SK-N-SH (cell line): ENCODE measurements at places on chromosomes 3 and 15. TPM values are rescaled to one million over a fixed set of nuclear protein-coding genes. Genes with fewer than 3 reads are reported as not detected.

The ITPKA gene
- polyA plus RNA-seq, result 1.0 and 2.2 TPM in 2 replicates

The IL12A gene
- polyA plus RNA-seq, result 0.97 and 1.9 TPM in 2 replicates

The PTX3 gene
- polyA plus RNA-seq, result 208 and 248 TPM in 2 replicates

DNA sequence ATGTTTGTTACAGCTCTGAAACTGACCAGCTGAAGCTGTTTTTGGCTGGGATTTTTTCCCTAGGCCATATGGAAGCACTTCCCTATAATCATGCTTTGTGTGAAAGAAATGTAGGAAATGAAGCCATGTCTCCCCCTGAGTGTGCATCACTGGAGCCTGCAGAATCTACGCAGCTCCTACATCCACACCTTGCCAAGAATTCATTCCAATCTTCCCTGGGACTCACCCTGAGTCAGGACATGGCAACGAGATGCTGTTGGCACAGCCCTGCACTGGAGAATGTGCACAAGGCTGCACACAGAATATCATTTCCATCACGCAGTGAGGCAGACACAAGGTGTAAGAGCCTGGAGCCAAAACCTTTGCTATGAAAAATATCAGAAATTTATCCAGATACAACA lies 189.5 kb downstream of the ADAMTSL3 start:
- no peak for DNase-seq

DNA sequence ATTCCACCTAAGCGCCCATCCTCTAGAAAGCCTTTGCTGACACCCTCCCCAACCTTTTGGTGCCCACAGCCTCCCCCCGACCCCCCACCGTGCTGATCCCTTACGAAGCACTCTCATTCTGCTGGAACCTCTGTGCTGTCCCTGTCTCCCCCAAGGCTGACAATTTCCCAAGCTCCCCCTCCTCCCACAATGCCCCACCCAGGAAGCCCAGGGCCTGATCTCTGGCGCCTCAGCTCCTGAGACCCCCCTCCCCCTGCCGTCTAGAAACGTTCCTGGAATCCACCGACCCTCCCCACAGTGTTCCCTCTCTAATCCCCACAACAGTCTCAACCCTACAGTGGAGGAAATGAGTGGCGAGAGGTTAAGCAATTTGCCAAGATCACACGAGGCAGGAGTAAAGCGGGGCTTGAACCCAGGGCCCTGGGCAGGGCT lies 18.3 kb downstream of the MYL3 start:
- DNase-seq, result peak; percentile 55

DNA sequence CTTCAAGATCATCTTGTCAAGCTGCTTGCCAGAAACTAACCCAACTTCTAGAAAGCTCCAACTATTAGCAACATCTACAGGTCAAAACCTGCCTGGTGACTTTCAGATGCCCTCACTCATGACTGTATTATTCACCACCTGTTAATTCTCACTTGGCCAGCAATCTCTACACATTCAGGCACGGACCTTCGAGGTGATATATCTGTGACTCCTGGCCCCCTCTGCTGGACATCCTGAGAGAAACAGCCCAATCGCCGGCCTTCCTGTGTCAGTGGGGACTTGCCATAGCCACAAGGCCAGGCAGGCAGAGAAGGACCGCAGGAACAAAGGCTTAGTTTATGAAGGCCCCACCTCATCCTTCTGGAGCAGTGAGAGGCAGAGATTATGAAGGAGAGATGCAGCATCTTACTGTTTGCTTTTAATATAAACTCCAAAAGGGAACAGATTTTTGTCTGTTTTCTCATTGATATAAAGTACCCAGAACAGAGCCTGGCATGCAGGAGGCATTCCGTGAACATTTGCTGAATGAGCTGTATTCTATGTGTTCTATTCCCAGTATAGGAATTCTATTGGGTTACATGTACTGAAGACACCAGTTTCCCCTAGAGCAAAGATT lies 24.4 kb upstream of the OCA2 start:
- DNase-seq, result peak; percentile 87

DNA sequence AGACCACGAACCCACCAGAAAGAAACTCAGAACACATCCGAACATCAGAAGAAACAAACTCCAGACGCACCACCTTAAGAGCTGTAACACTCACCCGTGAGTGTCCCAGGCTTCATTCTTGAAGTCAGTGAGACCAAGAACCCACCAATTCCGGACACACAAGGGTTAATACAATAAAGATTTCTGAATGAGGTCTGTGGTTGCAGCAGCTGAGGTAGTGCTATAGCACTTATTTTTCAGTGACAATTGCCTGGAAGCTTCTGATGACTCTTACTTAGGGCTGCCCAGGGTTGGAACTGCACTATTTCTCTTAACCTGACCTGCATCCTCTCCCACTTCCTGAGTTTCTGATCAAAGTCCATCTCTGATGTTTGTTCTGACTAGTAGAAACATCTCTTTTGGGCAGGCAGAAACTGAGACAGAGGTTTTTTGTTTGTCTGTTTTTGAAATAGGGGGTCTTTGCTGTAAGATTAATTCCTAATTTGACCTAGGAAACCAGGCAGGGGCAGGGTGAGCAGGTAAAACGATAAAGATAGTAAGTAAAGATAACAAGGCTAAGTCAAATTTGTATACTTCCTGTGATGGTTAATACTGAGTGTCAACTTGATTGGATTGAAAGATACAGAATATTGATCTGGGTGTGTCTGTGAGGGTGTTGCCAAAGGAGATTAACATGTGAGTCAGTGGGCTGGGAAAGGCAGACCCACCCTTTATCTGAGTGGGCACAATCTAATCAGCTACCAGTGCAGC lies 169.1 kb downstream of the GAP43 start:
- DNase-seq, result no peak

GRCh38 chr3:131543714-131544113 lies 40.9 kb upstream of the MRPL3 start:
- DNase-seq, result no peak

DNA sequence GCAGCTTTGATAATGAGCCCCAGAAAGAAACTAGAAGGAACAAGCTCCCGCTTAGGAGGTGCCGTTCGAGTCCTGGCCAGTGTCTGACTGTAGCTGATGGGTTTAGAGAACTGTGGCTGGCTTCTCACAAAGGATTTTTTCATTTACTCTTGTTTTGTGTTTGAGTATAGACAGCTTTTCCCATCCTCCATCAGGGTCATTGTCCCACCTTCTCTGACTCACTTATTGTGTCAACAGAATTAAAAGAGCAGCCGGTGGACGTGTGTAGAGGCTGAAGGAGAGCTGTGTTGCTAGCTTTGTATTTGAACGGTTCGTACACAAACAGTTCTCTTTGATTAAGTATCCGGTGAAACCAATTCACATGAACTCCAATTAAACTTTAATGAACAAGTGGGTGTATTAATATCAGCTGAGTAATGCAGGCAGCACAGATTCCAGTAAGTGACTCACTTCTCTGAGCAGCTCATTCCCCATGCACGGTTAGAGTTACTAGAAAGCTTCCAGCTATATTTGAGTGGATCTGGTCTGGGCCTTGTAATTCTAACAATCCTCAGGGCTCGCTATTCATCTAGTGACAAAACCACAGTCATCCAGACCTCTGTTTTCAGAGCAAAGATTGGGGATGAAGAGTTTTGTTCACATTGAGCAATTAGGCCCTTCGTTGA lies 141.0 kb downstream of the LPP start:
- DNase-seq, result no peak

GRCh38 chr3:191958980-191959671 lies 498.2 kb downstream of the PYDC2 start:
- no peak for DNase-seq

DNA sequence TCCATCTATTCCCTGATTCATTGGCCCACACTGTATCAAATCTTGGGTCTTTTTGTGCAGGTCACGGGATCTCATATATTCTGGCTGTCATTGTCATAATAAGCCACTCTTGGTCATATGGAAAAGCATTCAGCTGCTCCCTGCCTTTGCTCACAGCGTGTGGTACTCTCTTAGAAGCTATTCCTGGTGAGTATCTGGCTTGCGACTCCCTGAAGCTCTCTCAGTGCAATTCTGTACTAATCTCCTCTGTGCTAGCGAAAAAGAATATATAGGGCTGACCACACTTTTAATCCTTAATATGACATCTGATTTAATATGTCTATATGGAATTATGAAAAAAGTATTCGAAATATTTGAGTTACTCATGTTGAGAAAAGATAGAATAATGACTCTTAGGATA lies 440.8 kb upstream of the GBE1 start:
- DNase-seq, result no peak
